Stimulated activated CD4-positive, alpha-beta T cell treated with anti-CD3 and anti-CD28 coated beads, Interleukin-15, amount 100 ng/mL, for 48 hours (primary cell): ENCODE measurements at places on chromosomes 2 and 18.

DNA sequence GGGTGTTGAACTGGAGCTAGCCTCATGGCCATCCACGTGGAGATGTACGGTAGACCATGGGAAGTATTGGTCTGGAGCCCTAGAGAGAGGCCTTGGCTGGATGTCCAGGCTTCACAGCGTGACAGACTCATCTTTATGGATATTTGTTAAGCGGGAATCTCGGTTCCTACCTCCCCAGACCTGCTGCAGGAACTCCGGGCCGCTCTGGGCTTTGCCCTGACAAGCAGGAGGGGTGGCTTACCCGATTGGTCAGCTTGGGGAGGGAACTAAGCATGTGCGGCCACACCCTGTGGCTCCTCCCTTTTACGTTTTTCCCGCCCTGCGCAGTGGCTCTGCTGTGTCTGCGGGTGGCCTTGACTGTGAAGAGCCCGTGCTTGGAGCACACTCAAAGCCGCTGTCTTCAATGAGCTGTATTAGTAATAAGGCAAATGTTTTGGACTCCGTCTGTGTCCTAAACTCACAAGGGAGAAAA, 52.3 kb downstream of the PAPOLG start:
- DNase-seq = no peak

- DNase-seq = no peak
Measured at GRCh38 chr2:18940184-18940583, 350.8 kb upstream of the NT5C1B start.

- DNase-seq = no peak
Measured at GRCh38 chr18:41969881-41970280, 14.8 kb downstream of the PIK3C3 start.

- DNase-seq = no peak
Measured at GRCh38 chr2:175624211-175624761, 377.8 kb downstream of the LNPK start.

- DNase-seq = no peak
Measured at GRCh38 chr18:12369211-12369610, 7.8 kb downstream of the AFG3L2 start.

- DNase-seq = no peak
Measured at GRCh38 chr2:171523088-171524017, 1.1 kb downstream of the CYBRD1 start.

DNA sequence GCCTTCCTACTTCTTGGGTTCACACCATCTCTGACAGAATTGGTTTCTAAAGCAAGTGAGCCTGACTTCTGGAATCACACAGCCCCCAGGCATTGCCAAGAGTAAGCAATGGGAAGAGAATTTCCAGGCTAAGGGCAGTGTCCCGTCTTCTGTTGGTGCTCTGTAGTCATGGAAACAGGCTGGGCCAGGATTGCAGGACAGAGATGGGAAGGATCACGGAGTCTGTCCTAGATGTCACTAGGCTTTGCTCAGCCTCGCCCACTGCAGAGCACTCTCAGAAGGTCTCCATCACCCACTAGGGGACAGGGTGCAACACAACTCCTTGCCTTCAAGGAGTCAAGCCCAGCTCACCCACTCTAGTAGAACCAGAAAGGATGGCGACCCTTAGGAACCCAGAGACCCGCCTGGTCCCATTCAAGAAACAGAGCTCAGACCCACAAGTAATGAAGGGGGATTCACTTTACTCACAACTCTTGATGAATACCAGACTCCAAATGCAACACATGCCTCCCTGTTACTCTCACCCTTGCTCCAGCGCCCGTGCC, 48.6 kb upstream of the TEX51 start:
- DNase-seq = no peak

GRCh38 chr2:1486670-1487069, 73.4 kb downstream of the TPO start:
- DNase-seq = no peak

DNA sequence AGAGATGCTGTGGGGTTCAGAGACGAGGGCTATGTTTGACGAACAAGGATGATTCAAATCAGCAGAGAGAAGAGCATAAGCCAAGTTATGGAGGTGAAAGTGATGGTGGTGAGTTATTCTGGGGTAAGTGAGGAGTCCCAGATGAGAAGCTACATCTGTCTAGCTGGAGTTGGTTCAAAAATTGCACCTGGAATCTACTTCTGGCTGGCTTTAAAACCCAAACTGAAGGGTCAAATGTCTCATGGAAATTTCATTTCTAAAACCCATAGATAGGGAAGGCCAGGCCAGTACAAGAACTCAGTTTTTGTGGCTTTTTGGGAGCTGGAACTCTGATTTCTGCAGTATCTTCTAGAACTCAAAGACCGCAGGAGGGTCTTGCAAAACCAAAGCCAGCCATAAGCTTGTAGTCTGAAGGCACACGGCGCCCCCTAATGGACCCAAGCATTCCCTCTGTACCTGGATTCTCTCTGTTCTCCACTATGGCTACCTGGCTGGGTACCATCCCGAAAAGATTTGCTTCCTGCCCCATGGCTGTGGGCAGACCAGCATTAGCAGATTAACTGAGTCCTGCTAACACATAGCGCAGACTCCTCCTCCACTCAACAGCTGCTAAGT, 229.1 kb upstream of the SLC14A2 start:
- DNase-seq = no peak
